ENCODE measurements at places on chromosomes 16 and 17. TPM values are rescaled to one million over a fixed set of nuclear protein-coding genes. Genes with fewer than 3 reads are reported as not detected.

DNA sequence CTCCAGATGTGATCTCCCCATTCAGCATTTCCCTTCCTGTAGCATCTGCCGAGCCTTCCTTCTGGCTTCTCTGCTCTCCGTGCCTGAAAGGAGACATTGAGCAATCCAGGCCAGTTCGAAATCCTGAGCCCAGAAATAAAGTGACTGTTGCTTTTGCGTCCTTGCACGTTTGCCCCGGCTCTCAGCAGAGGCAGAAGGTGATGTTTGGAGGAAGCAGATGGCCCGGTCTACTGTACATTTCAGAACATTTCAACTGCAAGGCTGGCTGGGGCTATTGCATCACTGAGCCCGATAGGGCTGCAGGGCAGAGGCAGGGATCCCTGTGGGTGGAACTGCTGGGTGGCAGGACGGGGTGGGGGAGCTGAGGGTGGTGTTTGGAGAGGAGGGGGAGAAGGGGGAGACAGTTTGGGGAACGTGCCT lies 29.4 kb downstream of the IRF8 start:
- DNase-seq: no peak

- no peak for DNase-seq
Observed at GRCh38 chr17:64060331-64060730, 39.9 kb upstream of the ICAM2 start.

The KRTAP4-3 gene
- not detected for total RNA-seq

- no peak for DNase-seq
Observed at GRCh38 chr16:89120281-89120680, 26.6 kb downstream of the ACSF3 start.

DNA sequence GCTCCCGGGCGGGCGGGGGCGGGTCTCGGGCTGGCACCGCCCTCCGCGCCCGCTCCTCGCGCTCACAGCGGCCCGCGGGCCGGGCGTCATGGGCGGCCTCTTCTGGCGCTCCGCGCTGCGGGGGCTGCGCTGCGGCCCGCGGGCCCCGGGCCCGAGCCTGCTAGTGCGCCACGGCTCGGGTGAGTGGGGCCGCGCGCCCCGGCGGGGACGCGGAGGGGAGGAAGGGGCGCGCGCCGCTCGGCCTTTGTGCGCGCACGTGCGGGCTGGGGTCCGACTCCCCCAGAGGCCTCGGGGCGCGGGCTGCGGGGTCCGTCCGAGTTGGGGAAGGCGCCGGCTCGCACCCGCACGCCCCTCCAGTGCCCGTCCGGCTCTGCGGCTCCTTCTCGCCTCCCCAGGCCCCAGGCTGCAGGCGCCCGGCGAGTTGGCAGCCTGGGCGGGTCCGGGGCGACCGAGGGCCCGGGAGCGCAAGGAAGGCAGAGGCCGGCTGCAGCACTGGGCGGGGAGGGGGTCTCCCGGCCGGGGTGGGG lies at the start of gene NME4:
NME4 (plus strand) TSS at position 65 of the 527 bp plus-strand sequence; CDS start at position 89, 24 bp downstream.
- DNase-seq: peak; percentile 21

DNA sequence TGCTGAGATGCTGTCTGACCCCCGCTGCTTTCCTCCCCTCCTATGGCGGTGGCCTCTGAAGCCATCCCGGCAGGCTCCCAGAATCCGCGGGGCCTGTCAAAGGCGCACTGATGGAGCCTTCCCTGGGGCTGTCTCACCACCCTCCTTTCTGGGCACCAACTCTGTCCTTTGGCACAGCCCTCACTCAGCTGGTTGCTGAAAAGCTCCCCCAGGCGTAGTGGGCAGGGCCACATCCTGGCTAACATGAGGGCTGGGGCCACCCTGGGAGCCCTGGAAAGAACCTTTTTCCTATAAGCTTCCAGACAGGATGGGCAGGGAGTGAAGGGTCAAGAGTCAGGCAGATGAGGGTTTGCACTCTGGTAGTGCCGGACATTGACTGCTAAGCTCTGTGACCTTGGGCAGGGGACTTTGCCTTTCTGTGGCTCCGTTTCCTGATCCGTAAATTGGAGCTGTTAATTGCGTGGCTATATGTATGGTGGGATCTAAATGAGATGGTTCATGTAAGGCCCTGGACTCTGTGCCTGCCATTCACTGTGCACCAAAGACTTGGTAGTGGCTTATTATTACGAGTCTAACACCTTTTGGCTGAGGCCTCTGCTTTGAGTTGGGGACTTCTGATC lies 27.6 kb upstream of the LASP1NB start:
- no peak for DNase-seq

DNA sequence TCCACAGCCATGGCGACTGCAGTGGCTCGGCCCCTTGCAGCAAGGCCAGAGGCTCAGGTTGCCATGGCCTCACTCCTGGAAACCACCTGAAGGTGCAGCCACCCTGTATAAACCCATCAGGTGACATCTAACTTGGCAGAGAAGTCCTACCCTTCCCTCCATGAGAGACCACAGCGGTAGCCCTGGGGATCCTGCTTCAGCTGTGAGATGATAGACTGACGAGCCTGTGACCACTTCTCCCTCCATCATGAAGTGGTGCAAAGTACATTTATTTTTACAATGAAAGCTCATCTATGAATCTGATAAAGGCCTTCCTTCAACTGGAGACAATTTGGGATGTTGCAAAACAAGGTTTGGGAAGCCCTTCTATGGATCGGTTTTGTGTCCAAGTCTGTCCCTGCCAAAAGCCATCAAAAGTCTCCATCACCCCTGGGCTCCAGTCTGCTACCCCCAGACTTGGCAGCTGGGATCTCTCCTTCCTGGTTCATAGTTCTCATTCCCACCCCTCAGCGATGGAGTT lies 1.8 kb downstream of the ZACN start:
- DNase-seq: no peak

The RPH3AL gene
- total RNA-seq: 1.1 TPM

- peak; percentile 29 for DNase-seq
Observed at GRCh38 chr16:67893743-67894399, 817 bp downstream of the PSKH1 start.

- no peak for DNase-seq
Observed at GRCh38 chr16:79767421-79768275, 167.1 kb upstream of the MAF start.

The GNG13 gene
- not detected for total RNA-seq

DNA sequence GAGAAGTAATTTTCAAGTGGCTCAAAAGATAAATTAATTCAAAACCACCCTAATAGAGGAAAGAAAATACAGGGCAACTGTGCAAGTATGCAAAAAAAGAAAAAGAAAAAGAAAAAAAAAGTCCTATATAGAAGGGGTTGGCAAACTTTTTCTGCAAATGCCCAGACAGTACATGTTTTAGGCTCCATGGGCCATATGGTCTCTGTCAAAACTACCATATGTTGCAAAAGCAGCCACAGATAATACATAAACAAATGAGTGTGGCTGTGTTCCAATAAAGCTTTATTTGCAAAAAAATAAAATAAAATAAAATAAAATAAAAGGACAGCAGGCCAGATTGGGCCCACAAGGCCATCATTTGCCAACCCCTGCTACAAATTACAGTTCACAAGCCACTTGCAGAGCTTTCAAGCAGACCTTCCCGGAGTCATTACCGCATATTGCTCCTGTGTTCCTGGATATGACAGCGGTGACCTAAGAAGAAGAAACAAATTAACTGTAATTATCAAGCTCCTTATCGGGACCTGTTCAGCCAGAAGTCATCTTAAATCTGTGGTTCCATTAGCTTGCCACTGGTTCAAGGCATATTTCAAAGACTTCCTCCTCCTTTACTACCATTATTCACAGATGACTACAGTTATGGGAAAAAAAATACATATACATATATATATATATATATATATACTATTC lies 15.9 kb downstream of the ZC3H7A start:
- no peak for DNase-seq

DNA sequence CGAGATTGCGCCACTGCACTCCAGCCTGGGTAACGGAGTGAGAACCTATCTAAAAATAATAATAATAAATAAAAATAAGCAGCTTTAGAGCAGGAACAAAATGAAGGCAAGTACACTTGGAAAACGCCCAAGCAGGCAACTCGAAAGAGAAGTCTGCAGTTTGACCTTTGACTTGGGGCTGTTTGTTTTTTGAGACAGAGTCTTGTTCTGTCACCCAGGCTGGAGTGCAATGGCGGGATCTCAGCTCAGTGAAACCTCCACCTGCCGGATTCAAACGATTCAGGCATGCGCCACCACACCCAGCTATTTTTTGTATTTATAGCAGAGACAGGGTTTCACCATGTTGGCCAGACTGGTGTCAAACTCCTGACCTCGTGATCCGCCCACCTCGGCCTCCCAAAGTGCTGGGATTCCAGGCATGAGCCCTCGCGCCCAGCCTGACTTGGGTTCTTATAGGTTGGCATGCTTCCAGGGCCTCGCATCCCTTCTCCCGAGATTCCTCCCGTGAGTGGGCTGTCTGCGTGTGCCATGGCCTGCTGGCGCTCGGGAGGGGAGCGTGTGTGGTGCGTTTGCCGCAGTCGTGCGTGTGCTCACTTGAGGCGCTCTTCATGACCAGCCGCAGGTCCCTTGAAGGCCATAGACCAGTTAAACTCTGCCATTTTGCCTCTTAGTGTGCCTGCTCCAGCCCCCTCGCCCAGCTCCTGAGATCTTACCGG lies 18.4 kb upstream of the UBE2I start:
- no peak for DNase-seq

The IRF8 gene
- total RNA-seq: 221 TPM

- no peak for DNase-seq
Observed at GRCh38 chr16:89669755-89670154, 12.1 kb downstream of the SPATA33 start.

The ZKSCAN2 gene
- total RNA-seq: 3.7 TPM

DNA sequence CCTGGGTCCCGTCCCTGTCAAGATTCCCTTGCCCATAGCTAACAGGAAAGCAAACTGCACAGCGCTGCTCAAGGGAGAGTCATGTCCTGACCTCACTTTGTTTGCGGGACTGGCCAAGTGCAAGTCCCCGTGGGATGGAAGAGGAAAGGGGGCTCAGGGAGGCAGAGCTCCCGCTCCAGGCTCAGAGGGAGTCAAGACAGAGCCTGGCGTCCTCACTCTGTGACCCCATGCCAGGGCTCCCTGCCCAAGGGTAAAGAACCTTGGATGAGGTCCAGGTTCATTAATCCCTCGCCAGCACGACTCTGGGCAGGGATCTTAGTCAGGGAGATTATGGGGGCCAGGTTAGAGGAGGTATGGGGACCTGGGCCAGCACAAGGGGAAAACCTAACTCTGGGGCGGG lies 51.5 kb upstream of the CBX4 start:
- DNase-seq: no peak

DNA sequence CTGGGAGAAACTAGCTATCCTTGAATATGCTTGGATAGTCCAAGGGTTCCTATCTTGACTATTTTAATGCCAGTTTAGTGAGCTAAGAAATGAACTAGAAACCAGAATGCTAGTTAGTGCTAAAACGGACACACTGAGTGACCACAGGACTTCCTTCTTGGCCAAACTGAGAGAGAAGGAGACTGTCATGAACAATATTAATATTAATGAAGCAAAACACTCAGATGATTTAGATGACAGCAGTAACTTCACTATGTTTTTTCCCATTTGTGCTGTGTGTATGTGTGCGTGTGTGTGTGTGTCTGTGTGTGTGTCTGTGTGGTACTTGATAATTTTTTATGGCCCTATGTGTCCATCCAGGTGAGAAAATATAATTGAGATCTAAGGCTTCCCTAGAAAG lies 2.2 kb upstream of the ATXN1L start:
- DNase-seq: no peak

DNA sequence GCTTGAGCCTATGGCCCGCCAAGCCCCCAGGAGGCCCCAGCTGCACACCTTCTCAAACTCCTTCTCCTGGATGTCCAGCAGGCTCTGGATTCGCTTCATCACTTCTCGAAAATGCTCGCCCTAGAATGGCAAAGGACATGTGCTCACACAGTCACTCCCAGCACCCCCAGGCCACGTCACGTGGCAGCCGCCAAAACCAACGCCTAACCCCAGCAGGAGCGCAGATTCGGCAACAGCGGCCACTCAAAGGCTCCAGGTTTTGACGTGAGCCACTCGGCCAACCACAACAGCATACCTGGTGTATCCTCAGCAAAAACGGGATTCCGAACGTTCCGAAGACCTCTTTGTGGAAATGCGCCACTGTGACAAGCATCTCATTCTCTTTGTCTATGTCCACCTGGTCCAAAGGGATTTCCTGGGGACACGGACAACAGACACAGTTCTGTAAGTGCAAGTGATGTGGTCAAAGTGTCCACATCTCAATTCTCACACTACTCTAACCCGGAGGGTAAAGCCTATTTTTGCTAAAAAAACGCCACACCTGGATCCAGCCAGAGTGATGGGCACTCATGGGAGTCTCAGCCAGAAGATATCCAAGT lies 12.7 kb downstream of the LITAFD start:
- no peak for DNase-seq

- no peak for DNase-seq
Observed at GRCh38 chr17:83091257-83092141, 12.1 kb downstream of the METRNL start.

The KIFC3 gene
- 0.54 TPM for total RNA-seq

DNA sequence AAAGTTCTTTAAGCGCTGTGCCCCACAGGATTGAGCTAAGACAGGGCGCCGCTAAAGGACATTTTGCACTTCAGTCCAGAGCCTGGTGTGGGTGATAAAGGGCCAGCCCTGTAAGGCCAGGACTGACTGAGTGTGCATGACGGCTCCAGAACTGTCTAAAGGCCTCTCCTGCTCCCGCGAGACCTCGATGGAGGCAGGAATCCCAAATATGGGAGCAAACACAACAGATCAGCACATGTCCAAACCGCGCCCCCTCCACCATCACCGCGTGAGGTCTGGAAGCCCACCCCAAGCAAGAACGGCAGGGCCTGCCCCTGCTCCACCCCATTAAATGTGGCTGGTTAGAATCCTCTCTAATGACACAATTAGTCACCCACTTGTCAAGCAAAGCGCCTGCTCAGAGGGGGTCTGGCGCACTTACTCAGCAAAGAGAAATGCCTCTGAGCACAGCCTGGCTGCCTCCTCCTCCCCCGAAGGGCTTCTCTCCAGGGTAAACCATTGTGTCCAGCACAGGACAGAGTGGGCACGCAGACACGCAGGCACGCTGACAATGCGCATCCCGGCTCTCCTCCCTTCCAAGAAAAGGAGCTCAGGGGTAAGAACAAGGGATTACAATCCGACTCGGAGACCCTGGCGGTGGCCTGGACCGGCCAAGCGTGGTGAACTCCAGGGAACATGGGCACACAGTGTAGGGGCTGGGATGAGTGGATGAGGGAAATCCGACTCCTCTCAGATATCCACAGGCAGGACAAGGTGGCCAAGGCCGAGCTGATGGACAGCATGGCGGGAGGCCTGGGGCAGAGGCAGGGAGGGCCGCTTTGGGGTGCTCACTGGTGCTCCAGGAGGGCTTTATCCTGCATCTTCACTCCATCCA lies 1.5 kb downstream of the MXRA7 start:
- DNase-seq: no peak

All from activated CD8-positive, alpha-beta T cell treated with anti-CD3 and anti-CD28 coated beads for 36 hours (primary cell).